ENCODE measurements at places on chromosomes 5 and 9. TPM values are rescaled to one million over a fixed set of nuclear protein-coding genes. Genes with fewer than 3 reads are reported as not detected.

NEUROG1 gene
- total RNA-seq = not detected

FOXD4L6 gene
- not detected for total RNA-seq

GRCh38 chr9:107425101-107426025 is 64.2 kb downstream of the KLF4 start:
- peak; percentile 21 for DNase-seq

DNA sequence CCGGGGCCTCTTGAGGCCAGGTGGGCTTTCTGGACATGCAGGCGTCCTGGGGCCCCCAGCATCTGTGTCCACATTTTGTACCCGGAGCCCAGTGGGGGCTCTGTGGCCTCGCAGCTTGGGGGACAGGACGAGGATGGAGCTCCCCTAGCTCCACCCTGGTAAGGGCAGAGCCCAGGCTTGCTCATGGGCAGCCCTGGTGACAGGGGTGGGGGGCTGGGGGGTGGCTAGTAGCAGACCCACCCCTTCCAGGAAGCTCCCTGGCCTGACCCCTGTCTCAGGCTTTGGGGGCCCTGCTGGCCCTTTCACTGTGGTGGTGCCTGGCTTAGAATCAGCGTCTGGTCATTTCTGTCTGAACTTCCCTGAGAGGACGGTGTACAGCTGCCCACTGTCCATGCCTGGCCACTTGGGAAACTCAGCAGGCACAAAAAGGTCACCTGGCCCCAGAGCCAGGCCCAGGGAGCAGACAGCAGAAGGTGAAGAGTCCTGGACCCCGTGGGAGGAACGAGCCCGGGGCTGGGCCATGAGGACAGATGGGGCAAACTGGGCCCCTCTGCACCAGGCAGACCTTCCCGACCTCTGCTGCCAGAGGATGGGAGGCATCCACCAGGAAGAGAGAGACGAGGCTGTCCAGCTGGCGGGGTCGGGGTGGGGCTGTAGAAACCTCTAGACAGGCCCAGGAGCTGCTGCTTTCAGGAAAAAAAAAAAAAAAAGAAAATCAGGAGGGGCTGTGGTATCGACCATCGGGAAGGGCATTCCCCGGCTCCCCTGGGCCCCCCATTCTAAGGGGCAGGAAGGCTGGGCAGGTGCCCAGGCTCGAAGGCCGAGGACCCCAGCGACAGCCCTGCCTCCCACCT is 52.8 kb downstream of the EXD3 start:
- no peak for DNase-seq

DNA sequence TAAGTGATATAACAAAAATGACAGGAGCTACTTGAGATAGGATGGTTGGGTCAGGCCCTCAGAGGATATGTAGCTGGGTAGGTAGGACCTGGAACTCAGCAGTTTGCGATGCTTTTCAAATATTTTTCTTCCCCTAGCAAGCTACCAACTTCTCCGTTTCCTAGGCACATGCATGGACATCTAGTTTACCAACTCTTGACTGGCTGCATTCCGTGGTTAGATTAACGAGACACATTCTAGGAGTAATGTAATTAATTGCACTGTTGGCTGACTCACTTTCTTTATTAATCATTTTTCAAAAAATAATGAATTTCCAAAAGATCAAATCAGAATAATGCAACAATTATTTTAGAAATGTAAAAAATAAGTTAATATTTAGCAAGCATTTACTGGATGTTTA is 95.9 kb downstream of the MACIR start:
- no peak for DNase-seq

DNA sequence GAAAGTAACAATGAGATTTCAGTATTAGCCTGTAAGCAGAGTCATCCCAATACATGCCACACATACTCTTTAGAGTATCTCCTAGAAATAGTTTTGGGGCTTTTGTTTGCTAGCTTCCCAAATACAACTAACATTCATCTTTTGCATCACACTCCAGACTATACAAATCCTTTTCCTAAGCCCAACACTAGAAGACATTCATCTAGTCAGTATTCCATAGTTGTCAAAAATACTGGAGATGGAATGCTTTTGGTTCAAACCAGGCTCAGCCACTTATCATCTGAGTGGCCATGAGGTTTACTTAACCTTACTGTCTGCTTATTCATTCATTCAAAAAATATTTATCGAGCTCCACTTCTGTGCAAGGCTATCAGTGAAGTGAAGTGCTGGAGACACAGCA is 205.1 kb upstream of the SGCD start:
- no peak for DNase-seq

GRCh38 chr5:9889511-9889910 is 259.4 kb upstream of the TAS2R1 start:
- DNase-seq = no peak

Measured in CD4-positive, CD25-positive, alpha-beta regulatory T cell (primary cell).